ENCODE measurements at places on chromosomes 13 and 19. TPM values are rescaled to one million over a fixed set of nuclear protein-coding genes. Genes with fewer than 3 reads are reported as not detected.

Gene EHD2
- total RNA-seq = 163 TPM

Gene ERICH4
- total RNA-seq = not detected

Gene ZNF729
- not detected for total RNA-seq

Gene OR7C1
- not detected for total RNA-seq

DNA sequence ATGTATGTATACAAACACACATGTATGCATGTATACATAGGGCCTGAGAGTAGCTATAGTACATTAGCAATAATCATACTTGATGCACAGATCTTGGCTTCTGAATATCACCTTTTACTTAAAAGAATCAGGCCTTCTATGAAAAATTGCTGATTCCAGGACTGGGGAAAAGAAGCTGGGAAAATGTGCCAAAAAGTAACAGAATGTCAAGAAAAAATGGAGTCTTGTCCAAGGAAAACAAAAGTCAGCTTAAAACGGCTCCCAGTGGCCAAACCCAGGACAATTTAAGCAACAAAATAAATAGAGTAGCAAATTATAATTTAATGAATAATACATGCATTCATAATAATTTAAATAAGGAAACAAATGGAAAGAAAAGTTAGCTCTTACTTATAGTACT is 2104.9 kb downstream of the PCDH9 start:
- no peak for DNase-seq
- no peaks in the 10 kb centered on the region for H3K27me3 ChIP-seq
- no peak overlapping the region for H3K4me3 ChIP-seq
- H3K36me3 ChIP-seq = no peaks in the 10 kb centered on the region
- H3K27ac ChIP-seq = no peak overlapping the region

DNA sequence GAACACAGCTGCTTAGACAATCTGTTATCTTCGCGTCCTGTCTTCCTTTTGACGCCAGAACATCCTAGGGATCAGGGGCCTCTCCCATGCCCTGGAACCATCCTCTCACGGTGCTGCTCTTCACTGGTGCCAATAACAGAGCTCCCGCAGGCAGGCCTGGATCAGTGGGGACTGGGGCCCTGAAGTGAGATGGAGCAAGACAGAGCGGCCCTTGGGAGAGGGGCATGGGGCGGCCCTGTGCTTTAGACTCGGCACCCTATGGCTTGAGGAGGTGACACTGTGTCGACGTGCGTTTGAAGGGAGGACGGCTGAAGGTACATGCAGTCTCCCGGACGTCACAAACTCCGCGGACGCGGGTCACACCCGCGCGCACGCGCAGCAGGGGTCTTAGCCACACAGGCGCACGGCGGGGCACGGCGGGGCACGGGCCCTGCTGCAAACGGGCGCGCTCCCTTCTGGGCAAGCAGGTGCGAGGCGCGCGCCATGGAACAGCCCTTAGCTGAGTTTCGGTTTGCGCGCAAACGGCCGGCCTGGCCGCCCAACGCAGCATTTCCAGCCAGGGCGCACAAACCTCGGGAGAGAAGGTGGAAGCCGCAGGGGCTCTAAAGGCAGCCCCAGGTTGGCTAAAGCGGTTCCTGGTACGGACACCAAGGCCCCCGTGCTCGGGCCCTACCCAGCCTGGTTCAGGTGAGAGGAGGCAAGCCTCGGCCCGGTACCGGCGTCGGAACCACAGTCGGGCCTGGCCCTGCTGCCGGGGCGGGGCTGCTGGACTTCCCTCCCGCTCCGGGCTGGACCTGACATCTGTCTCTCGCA is 16.5 kb upstream of the RNF17 start:
- no peaks in the 10 kb centered on the region for H3K36me3 ChIP-seq
- H3K27me3 ChIP-seq = peaks cover 72% of the 10 kb centered on the region
- DNase-seq = peak; percentile 36
- peak overlapping the region; percentile 63 for H3K4me3 ChIP-seq
- H3K4me1 ChIP-seq = no peaks in the 10 kb centered on the region

DNA sequence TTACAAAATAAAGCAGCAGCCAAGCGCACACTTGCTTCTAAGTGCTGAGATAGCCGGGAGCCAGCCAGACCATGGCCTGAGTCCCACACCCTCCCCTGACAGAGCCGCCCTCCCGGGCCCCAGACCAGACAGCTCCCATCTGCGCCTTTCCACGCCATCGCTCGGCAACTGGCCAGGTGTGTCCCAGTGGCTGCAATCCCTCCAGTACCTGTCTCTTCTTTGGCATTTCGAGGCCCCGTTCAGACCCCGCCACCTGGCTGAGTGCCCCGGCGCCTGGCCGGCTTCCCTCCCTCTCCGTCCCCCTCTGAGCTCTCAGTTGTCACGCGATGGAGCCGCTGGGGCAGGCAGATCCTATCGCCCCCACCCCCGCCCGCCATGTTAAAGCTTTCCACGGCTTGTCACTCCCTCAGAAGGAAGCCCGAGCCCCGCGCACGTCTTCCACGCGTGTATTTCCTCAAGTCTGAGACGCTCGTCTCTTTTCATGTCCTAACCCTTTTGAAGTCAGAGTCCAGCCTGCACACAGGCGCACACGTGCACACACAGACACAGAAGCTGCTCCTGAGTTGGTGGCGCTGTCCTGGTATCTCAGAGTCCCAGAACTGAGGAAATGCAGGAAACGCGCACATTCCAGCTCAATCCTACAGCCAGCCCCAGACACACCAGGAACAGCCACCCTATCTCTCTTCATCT is 7.9 kb downstream of the MLLT1 start:
- DNase-seq = peak; percentile 89
- H3K27ac ChIP-seq = peak overlapping the region; percentile 97
- no peaks in the 10 kb centered on the region for H3K27me3 ChIP-seq
- H3K4me3 ChIP-seq = peak overlapping the region; percentile 54
- peaks cover 63% of the 10 kb centered on the region for H3K4me1 ChIP-seq

- H3K4me3 ChIP-seq = no peak overlapping the region
- H3K27me3 ChIP-seq = no peaks in the 10 kb centered on the region
- H3K27ac ChIP-seq = peak overlapping the region; percentile 44
- peaks cover 24% of the 10 kb centered on the region for H3K4me1 ChIP-seq
- DNase-seq = peak; percentile 85
- no peaks in the 10 kb centered on the region for H3K36me3 ChIP-seq
These were observed 20.7 kb downstream of the MIPEP start for GRCh38 chr13:23868521-23868920.

DNA sequence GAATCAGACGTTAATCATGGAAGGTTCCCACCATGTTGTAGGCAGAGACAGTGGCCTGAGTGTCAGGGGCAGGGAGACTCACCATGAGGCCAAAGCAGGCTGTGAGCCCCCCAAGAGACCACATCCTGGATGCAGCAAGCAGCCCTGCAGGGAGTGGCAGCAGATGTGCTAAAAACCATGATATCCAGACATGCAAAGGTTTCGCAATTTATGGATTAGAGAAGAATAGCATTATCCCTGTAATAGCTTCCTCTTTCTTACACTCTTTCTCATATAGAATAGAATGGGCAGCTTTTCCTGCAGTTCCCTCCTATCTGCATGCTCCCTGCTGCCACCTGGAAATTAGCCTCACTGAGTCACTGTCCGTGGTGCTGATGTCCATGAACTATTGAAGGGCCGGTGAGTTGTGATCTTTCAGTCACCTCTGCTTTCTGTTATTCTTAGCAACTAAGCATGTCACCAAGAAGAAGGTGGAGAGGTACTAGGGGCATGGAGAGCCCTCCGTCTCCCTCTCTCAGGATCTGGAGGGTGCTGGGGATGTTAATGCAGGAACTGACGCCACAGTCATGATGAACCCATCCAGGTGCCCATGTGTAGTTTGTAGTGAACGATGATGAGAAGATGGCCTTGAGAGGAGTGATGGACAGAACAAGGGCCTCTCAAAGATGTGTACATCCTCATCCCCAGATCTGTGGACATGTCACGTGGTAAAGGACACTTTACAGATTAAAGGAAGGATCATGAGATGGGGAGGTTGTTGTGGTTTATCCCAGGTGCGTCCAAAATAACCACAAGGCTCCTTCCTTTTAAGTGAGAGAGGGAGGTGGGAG is 9.9 kb downstream of the CEACAM4 start:
- no peak overlapping the region for H3K4me3 ChIP-seq
- H3K36me3 ChIP-seq = no peaks in the 10 kb centered on the region
- H3K27ac ChIP-seq = no peak overlapping the region
- H3K27me3 ChIP-seq = no peaks in the 10 kb centered on the region
- DNase-seq = peak; percentile 44

DNA sequence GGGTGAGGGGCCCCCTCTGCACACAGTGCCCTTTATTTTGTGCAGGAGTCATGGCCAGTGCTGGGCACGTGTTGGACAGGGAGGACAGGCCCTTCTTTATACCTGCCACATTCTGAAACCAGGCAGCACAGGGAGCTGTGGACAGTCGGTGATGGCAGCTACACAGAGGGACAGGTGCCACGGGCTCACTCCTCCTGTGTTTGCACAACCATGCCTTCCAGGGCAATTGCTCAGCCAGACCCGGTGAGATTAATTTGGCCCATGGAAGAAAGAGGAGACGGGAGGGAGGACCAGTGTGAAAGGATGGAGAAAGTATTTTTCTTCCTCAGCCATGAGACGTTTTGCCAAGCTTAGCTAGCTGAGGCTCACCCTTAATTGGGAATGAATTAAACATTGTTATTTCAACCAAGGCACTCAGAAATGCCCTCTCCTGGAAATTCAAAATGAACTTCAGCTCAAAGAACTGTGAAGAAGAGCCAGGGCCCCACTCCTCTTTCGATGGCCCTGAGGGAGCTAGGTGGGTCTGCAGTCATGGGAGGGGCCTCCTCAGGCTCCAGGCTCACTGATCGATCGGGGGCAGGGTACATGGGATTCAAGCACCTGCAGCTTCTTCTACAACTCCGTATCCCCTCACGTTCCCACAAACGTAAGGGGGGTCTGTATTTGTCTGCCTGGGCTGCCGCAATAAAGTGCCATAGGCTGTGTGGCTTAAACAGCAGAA is 41.2 kb downstream of the SHISA2 start:
- DNase-seq = no peak
- H3K27me3 ChIP-seq = peaks cover 3% of the 10 kb centered on the region
- H3K4me3 ChIP-seq = no peak overlapping the region
- no peaks in the 10 kb centered on the region for H3K36me3 ChIP-seq
- H3K27ac ChIP-seq = no peak overlapping the region

- peaks cover 51% of the 10 kb centered on the region for H3K27me3 ChIP-seq
- peaks cover 8% of the 10 kb centered on the region for H3K4me1 ChIP-seq
- no peak overlapping the region for H3K27ac ChIP-seq
- no peaks in the 10 kb centered on the region for H3K36me3 ChIP-seq
These were observed 1.2 kb downstream of the PRKCG start for GRCh38 chr19:53883231-53883661.

GRCh38 chr19:16862826-16863415 is 25.9 kb upstream of the F2RL3 start:
- H3K4me1 ChIP-seq = no peaks in the 10 kb centered on the region
- no peak for DNase-seq
- H3K4me3 ChIP-seq = no peak overlapping the region
- H3K27me3 ChIP-seq = no peaks in the 10 kb centered on the region

GRCh38 chr13:46541210-46541609 is 11.8 kb upstream of the LRCH1 start:
- no peak overlapping the region for H3K4me3 ChIP-seq
- H3K36me3 ChIP-seq = no peaks in the 10 kb centered on the region
- H3K27ac ChIP-seq = no peak overlapping the region
- H3K27me3 ChIP-seq = no peaks in the 10 kb centered on the region
- no peak for DNase-seq
- H3K4me1 ChIP-seq = no peaks in the 10 kb centered on the region

Measured in GM23248 (cell line).